ENCODE measurements at places on chromosomes 5 and 9.

GRCh38 chr5:58060996-58061395 is 398.9 kb downstream of the PLK2 start:
- DNase-seq = no peak

GRCh38 chr5:100641833-100642232 is 106.7 kb downstream of the FAM174A start:
- no peak for DNase-seq

GRCh38 chr9:8718121-8718725 is 918.6 kb upstream of the DMAC1 start:
- DNase-seq = no peak

GRCh38 chr9:77475641-77476473 is 172.3 kb downstream of the GNA14 start:
- peak; percentile 43 for DNase-seq

DNA sequence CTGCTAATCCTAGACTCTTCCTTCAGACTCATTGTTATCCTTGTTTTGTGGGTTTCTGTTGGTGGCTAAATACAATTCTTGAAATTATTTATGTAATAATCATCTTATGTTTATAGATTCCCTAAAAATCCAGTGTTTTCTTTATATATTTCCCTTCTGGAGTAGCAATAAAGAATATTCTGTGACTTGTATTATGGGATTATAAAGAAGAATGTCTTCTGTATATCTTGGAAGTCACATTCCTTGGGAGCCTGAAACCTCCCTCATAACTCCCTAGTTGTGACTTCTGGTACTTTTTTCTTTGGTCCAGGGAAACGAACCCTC is 356.1 kb downstream of the TMEM167A start:
- DNase-seq = no peak

DNA sequence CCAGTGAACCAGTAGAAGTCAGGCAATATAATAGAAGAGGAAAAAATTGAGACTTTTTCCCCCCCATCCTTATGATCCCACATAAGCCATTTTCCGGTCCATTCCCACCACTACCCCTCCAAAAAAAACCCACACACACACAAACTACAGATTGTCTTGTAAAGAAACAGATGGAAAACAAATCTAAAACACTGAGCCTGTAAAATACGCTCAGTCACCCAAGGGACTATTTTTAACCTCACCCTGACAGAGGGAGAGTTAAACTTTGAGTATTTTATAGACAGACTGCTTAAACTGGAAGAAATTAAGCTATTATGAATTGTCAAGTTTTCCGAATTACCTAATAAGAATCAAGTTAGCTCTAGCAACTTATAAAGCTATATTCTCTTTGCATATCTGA is 471.8 kb upstream of the C9orf72 start:
- DNase-seq = no peak

DNA sequence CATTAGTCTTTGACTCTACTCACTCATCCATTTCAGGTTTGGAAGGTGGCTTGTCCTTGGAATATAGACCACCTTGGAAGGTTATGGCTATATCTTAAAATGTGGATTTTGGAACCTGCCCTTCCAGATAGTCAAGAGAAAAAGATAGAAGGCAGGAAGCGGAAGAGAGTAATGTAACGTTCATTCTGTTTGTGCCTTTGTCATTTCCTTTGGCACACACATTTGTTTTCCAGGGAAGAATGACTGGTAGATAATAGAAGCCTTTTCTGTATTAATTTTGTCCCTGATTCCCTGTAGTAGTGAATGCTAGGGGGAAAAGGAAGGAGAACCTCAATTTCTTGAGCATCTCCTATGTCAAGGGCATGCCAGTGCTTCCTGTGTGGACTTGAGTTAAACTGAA is 54.7 kb downstream of the PPIC start:
- no peak for DNase-seq

DNA sequence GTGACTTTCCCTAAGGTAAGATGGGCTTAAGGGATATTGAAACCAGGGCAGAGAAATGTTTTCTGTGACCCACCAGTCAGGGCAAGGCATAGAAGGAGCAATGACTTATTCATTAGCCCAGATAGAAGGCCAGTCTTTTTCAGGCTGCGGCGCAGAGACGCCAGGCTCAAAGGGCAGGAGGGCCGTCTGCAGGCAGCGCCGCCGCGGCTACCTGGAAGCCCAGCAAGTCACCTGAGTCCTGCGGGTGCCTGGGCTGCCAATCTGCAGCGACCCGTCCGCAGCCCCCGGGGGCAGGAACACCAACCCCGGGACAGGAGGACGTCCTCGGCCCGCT is 322 bp upstream of the SH3GL2 start:
- no peak for DNase-seq

- no peak for DNase-seq
Observed at GRCh38 chr9:136921307-136921706, 23.2 kb downstream of the FBXW5 start.

DNA sequence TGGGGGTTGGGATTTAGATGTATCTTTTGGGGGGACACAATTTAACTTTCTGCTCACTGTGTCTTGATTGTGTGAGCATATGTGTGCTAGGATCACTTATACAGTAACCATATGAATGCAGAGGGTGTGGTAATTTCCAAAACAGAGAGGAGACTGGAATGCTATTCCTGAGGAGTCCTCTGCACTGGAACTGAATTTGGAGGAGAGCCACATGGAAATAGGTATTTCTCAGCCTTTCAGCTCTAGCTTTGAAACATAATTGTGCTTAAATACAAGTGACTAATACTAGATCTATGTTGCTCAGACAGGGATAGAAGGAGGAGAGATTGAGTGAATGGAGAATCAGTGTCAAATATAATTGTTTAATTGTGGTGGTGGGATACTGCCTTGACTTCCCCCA is 45.5 kb downstream of the FOCAD start:
- no peak for DNase-seq

DNA sequence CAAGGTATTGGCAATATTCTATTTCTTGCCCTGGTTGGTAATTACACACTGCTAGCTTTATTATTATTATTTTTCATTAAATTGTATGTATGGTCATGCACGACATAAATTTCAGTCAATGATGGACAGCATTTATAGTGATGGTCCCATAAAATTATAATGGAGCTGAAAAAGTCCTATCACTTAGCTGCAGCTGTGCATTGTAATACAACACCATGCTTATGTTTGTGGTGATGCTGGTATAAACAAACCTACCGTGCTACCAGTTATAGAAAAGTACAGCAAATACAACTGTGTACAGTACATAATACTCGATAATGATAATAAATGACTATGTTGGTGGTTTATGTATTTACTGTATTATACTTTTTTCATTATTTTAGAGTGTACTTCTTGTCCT is 65.5 kb downstream of the NR3C1 start:
- DNase-seq = no peak

- no peak for DNase-seq
Observed at GRCh38 chr5:159088371-159088770, 11.3 kb downstream of the EBF1 start.

DNA sequence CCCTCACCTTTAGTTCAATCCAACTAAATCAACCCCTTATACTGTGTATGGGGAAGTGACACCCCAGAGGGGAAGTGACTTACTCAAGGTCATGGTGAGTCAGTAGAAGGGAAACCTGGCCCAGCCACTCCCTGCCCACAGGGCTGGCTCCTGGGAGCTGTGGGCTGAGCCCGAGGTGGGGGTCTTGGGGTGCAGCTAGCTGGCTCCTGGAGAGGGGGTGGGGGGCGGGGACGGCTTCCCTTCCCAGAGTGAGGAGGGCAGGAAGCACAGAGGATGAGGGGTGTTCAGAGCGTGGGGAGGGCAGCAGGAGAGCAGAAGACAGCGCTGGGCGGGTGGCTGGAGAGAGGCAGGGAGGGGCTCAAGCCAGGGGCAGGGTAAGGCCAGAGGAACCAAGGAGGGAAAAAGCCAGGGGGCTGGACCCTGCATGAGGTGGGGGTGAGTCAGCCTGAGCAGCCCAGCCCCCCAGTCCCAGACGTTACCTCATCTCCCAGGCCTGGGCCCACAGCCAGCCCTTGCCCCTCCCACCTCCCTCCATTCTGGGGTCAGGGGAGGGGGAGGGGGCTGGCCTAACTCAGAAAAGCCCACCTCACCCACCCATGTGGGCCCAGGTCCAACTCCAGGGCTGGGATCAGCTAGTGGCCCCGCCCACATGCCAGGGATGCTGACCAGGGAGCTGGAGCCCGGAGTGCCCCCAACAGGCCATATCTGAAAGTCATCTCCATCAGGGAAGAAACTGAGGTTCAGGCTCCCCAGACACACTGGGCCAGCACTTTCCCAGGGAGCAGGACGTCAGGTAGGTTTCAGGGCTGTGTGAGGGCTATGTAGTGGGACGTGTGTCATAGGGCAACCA is 2.8 kb downstream of the PDLIM7 start:
- DNase-seq = no peak

DNA sequence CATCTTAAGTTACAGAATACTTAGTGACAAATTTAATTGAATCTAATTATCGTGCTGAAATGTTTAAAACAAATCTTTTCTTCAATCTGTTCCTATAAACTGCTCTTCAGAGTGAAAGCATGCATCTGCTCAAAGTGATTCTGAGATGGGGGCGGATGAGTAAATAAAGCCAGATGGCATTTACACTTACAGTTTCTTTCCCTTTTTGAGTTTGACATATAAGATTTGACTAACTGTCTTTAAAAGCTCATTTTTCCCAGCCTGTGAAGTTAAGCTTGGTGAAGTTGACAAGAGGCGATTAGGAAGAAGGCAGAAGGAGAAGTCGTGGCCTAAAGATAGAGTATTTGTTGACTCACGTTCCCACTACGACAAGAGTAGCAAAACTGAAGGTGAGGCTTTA is 137.4 kb downstream of the LPAR1 start:
- DNase-seq = no peak

DNA sequence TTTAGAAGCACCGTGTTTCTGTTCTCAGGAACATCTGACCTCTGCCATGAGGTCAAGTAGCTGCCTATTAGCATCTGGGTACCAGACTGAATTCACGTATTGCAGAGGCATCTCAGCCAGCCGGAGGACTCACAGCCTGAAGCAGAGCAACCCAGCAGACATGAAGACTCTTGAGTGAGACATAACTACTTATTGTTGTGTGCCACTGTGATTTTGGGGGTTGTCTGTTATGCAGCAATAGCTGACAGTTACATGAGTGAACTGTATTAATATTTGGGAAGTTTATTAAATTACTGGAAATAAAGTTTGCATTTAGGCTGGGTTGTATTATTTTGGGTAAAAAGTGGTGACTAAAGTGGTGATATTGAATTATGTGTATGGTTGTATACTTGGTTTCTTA is 1.3 kb upstream of the ACOT12 start:
- no peak for DNase-seq

- DNase-seq = no peak
Observed at GRCh38 chr5:45793638-45794532, 97.7 kb upstream of the HCN1 start.

DNA sequence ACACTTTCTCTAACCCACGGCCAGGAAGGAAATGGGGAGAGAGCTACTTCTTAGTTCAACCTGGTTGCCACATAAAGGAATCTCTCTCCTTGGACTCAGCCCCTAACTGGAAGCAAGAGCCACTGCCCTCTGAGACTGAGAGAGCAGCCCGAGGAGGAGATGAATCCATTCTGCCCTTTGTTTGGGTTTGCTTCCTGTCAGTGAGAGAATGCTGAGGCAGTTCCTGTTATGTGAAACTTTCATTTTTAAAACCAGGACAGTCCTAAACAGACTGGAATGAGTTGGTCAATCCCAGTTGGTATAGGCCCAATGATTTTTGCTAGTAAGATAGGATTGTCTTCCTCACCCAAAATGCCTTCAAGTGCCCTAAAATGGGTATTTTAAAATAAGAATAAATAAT is 205.1 kb downstream of the NTRK2 start:
- peak; percentile 1 for DNase-seq

DNA sequence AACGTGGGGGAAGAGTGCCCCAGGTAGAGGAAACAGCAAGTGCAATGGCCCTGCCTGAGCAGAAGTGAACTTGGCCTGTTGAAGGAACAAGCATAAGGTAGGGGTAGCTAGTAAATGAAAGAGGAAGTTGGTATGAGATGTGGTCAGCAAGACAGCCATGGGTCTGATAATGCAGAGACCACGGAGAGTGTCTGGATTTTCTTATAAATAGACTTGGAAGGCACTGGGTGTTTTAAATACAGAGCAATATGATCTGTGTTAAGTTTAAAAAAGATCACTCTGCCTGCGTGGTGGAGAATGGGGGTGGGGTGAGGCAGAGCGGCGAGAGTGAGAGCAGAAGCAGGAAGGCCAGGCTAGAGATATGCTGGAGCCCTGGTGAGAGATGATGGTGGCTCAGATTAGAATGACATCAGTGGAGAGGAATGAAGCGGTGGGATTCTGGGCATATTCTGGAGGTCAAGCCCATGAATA is 4.2 kb downstream of the ADAM19 start:
- DNase-seq = peak; percentile 47

GRCh38 chr9:132639322-132639721 is 30.5 kb downstream of the DDX31 start:
- no peak for DNase-seq

DNA sequence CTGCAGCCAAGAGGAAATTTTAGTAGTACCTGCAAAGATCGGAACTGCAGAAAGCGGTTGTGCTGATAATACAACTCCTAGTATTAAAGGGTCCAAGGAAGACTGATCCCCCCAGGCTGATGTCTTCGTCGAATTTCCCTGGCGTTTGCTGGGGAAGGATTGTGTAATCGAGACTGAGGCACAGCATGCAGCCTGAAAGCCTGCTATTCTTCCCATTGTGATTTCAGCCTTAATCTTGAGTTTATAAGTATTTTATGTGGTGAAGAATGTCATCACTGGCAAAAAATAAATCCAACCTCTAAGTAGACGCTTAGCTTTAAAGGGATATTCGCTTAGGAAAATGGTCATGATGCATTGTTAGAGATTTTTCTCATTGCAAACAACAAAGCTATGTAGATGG is 21.3 kb upstream of the LMX1B start:
- DNase-seq = no peak

- no peak for DNase-seq
Observed at GRCh38 chr9:122168356-122168755, 8.6 kb downstream of the MORN5 start.

- DNase-seq = no peak
Observed at GRCh38 chr5:168109441-168109840, 182.0 kb upstream of the WWC1 start.

DNA sequence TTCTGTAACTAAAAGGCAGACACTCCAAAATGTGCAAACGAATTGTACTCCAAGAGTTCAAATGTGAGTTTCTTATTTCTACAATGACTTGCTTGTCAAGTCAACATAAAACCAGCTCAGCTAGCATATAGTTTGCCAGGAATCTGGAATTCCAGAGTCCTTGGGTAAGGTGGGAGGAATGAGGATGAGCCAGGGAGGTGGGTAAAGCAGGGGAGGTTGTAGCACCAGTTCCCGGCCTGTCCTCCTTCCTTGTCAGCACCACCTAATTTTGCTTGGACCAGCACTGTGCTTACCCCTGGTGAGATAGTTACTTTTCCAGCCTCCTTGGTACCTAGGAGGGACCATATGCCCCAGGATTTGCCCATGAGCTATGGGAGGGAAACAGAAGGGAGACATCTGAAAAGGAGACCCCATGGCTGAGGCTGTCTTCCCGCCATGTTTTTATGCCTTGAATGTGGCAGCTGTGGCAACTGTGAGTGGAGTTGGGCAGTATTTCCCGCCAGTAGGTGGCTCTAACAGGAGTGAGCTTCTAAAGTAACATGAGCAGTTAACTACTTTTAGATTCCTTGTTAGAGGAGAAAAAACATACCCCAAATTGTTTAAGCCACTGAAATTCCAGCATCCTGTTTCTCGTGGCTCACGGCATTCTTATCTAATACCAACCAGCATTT is 302.5 kb downstream of the TENT4A start:
- DNase-seq = no peak

Data from CD4-positive, alpha-beta T cell treated with Interleukin-10 for 1 hour (primary cell).